ENCODE measurements at places on chromosomes 13 and 19. TPM values are rescaled to one million over a fixed set of nuclear protein-coding genes. Genes with fewer than 3 reads are reported as not detected.

Gene TJP3
- total RNA-seq: under 0.01 TPM

Gene DLL3
- total RNA-seq: 0.39 TPM

Gene CEACAM21
- total RNA-seq: 17.7 TPM

Gene CTXN1
- total RNA-seq: 2.9 TPM

Gene NAT14
- 9.1 TPM for total RNA-seq

Gene FCGBP
- total RNA-seq: under 0.01 TPM

Gene INSR
- total RNA-seq: 65.6 TPM

Gene SPACA6
- 3.5 TPM for total RNA-seq

Gene CEACAM19
- total RNA-seq: 1.1 TPM

Gene TBC1D4
- 107 TPM for total RNA-seq

Gene CACNG8
- total RNA-seq: 0.13 TPM

Gene LGALS4
- total RNA-seq: not detected

Gene ANKRD24
- 0.13 TPM for total RNA-seq

Gene KLK1
- not detected for total RNA-seq

Gene ZNF556
- not detected for total RNA-seq

Gene RFPL4AL1
- total RNA-seq: not detected

Gene SPRYD7
- total RNA-seq: 3.2 TPM

Gene MATK
- 0.64 TPM for total RNA-seq

Gene METTL21C
- total RNA-seq: not detected

Gene ZNF829
- 1.6 TPM for total RNA-seq

Gene IGLON5
- total RNA-seq: not detected

Gene SIGLECL1
- not detected for total RNA-seq

Gene CYP4F12
- not detected for total RNA-seq

Gene JAK3
- 1.7 TPM for total RNA-seq

Gene WASF3
- 15.8 TPM for total RNA-seq

Gene ZNF540
- 0.51 TPM for total RNA-seq

Gene SLC15A1
- total RNA-seq: not detected

Gene GNG7
- total RNA-seq: 0.64 TPM

Gene SLC1A6
- not detected for total RNA-seq

Gene IL11
- total RNA-seq: 0.13 TPM

Gene NCR1
- total RNA-seq: not detected

Gene CEACAM8
- total RNA-seq: not detected

Gene PSPN
- 1.0 TPM for total RNA-seq

Gene KLHL1
- total RNA-seq: not detected

Gene KLF2
- 2.4 TPM for total RNA-seq

Gene NKPD1
- total RNA-seq: 0.13 TPM

Gene PARP4
- 32.1 TPM for total RNA-seq

Gene RAB20
- total RNA-seq: 0.77 TPM

Gene CASP14
- not detected for total RNA-seq

Gene RASA3
- 33.9 TPM for total RNA-seq

Gene PRTN3
- not detected for total RNA-seq

All from dermis microvascular lymphatic vessel endothelial cell (primary cell).